ENCODE measurements at places on chromosomes 1 and 21.

DNA sequence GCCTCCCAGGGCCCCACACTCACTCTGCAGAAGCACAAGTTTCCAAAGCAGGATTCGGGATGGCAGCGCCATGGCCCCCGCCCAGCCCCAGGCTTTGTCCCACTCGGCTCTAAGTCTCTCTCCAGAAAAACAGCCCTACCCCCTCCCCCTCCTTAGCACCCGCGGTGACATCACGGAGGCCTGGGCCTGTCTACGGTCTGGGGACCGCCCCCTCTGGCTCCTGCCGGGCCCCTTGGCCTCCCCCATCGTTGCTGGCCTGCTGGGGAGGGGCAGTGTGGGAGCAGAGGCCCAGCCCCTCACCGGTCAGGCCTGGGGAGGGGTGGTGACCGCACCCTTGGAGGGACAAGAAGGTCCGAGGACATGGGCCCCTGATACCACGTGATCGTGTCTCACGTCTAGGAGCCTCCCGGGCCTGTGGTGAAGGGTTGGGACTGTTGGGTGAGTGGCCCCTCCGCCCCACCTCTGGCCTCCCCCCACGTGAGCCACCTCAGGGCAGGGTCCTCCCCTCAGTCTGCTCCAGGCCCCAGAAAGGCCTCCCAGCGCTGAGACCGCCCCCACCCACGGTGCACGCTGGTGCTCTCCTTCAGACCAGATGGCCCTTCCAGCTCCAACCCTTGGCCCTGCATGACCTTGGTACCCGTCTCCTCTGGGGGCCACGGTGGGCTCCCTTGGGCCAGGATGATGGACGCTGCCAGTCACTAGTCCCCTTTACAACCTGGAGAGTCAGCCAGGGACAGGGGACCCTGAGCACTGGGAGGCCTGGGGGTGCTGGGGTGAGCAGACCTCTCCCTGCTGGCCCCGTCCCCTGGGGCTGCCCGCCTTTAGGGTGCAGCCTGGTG, at the start of gene MXRA8:
MXRA8 (minus strand) TSS at position 123 of the 839 bp plus-strand sequence; CDS start at position 72, 51 bp downstream.
- DNase-seq, result no peak

DNA sequence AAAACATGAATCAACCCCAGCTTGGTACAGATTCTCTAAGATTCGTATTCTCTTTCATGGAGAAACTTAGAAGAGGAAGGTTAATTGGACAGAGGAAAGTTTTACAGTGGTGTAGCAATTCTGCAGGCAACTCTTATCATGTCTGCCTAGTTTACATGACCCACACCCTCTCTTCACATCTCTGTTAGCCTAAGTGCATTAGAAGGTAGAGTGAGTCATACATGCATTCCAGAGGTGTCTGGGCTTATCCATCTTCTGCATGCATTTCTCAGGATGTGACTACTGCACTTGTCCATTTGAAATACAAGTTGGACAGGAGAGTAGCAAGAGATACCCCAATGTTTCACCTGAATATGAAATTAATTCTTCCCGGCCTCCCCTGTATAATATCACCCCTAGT, 578.4 kb upstream of the NCAM2 start:
- DNase-seq, result no peak

DNA sequence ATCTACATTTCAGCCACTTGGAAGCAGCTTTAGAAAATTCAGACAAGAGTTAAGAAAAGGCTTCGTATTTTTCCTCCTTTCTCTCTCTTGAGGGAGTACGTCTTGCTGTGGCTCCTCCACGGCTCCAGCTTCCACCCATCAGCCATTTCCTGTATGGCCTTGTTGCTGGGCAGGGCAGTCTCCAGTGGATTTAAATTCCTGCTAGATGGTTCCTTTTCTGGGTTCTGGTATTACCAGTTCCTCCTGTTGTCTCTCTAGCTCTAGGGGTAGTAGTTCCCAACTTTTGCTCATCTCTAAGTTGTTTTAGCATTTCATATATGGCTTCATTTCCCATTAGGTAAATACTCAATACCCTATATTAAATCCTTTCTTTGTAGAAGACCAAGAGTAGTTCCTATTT, 1098.3 kb downstream of the ADGRL2 start:
- no peak for DNase-seq

DNA sequence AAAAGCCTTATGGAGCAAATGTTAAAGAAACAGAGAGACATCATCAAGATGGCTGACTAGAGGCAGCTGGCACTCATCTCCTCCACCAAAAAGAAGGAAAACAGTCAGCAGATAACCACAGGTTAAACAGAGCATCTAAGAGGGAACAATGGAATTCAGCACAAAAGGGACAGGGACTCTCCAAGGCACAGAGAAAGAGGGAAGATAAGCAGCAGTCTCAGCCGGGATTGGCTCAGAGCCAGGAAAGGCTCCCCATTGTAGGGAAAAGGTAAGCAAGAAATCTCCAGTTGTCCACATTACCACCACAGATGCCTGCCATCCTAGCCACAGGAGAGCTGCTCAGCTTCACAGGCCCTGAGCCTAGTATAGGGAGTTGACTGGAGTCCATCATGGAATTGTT, 605.5 kb downstream of the SMYD3 start:
- DNase-seq, result no peak
